ENCODE measurements at places on chromosomes 3 and 15. TPM values are rescaled to one million over a fixed set of nuclear protein-coding genes. Genes with fewer than 3 reads are reported as not detected.

DNA sequence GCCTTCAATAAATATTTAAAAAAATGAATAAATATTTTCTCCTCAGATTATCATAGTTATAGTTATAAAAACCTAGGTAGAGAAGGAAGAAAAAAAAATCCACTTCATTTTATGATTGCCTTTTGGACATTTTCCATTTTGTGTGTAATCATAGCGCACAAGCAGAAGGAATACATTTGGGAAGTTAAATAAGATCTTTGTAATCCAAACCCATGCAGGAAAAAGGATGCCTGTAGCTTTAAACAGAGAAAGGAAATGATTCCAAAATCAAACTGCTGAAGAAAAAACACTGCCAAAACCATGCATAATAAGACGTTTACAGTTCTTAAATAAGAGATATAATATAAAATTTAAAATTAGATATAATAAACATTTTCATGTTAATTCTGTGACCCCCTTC is 7.4 kb upstream of the CCDC54 start:
- H3K36me3 ChIP-seq: no peaks in the 10 kb centered on the region
- H3K27ac ChIP-seq: no peak overlapping the region
- H3K4me3 ChIP-seq: no peak overlapping the region
- peaks cover 62% of the 10 kb centered on the region for H3K4me1 ChIP-seq

DNA sequence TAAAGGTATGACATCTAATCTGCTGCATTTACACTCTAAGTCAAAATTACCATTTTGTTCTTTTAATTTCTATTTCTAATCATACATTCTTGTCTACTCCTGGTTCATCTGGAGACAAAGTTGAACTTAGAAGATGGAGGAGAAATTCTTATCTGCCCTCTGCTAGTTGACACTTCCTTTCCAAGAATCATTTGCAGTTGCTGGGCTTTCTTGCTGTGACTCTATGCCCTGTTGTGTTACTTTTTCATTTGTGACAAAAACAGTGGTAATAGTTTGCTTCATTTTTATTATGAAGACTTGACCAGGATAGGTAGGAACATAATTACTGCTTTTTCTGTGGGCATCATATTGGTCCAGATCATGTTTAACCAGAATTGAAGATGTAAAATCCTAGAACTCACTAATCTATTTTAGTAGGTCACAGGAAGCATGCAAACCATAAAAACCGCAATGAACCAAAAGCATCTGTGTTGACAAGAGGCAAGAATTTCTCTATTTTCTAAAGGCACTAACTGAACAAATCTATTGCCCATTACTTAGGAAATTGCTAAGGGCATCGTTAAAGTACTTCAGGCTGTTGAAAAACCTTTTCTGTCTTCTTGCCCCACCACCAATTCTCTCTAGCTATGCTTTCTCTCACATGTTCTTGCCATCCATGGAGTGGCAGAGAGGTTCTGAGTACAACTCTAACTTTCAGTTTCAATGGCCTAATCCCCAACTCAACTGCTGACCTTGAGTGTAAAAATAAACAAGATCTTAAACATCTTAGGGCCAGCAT is 4.2 kb upstream of the CCR2 start:
- peaks cover 16% of the 10 kb centered on the region for H3K36me3 ChIP-seq
- H3K27ac ChIP-seq: no peak overlapping the region
- peaks cover 11% of the 10 kb centered on the region for H3K4me1 ChIP-seq
- DNase-seq: no peak

The HYAL3 gene
- total RNA-seq: 3.2 TPM

GRCh38 chr15:65156692-65157091 is 23.1 kb upstream of the PDCD7 start:
- no peak overlapping the region for H3K4me3 ChIP-seq
- no peak for DNase-seq
- H3K4me1 ChIP-seq: no peaks in the 10 kb centered on the region
- H3K27me3 ChIP-seq: no peaks in the 10 kb centered on the region
- peaks cover 40% of the 10 kb centered on the region for H3K36me3 ChIP-seq

The TRIM42 gene
- not detected for total RNA-seq

DNA sequence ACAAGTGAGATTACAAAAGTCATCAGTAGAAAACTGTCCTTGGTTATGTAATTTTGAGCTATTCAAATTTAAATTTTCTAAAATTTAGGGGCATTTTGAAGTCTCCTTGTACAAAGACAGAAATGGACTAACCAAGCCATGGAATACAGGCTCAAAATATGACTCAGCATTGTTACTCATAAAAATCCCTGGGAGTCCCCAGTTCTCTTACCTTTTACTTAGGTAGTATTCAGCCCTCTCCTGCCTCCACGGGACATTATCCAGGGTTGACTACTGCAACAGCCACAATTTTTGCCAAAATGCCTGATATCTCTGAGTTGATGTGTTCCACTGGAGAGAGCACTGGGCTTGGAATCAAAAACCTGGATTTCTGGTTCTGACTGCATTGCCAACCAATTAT is 25.0 kb downstream of the CLDN18 start:
- H3K4me3 ChIP-seq: no peak overlapping the region
- H3K27me3 ChIP-seq: no peaks in the 10 kb centered on the region
- H3K4me1 ChIP-seq: 0 out of 2 replicates have a peak, but pooled peaks cover 3% of the 10 kb centered on the region
- DNase-seq: no peak
- H3K36me3 ChIP-seq: no peaks in the 10 kb centered on the region

The KIF15 gene
- total RNA-seq: 18.4 TPM

The CSPG4 gene
- total RNA-seq: 3.6 TPM
